ENCODE measurements at places on chromosomes 4 and X.
A peak's percentile ranks its signal among the peaks of the same experiment; 100 is the strongest.

DNA sequence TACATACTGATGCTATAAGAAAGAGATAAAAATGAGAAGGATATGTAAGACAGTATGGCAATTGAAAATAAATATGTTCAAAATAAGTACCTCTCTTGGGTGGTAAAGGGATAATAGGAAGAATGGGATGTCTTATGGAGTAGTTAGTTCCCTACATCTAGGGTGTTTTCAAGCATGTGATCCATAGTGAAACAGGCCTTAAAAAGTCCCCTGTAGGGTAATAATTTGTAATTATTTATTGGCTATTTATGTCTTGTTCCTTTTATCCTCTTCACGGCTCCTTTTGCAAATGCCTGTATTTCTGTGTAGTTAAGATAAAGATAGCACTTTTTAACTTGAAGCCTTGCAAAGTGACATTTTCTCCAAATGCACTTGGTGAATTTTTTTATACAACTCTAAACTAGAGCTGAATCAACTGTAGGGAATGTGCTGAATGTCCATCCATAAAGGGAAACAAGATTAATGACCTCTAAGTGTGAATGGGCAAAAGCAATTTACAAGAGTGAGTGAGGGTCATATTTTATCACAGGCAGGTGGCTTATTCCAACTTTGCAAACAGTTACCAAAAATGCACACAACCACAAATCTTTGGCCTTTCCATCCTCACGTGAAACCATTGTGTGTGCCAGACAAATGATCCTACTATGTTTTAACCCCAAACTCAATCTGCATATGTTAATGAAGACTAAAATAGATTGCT is 299.0 kb downstream of the KCNIP4 start:
- no peak for DNase-seq

DNA sequence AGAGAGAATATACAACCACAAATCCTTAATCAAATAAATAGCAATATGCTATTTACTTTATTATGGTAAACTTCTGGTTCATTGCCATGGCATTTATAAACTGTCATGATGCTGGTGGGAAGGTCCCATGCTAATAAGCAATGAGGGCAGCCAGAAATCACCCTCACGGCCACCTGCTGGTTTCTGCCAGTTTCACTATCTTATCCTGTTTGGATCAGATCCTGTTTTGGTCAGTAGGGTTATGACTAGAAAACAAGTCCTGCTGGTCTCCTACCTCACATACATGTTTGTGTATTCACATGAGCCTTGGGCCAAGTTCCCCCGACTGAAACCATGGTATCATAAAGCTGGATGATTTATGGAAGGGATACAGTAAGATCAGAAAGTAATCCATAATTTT is 28.1 kb downstream of the XAGE5 start:
- no peak for DNase-seq

DNA sequence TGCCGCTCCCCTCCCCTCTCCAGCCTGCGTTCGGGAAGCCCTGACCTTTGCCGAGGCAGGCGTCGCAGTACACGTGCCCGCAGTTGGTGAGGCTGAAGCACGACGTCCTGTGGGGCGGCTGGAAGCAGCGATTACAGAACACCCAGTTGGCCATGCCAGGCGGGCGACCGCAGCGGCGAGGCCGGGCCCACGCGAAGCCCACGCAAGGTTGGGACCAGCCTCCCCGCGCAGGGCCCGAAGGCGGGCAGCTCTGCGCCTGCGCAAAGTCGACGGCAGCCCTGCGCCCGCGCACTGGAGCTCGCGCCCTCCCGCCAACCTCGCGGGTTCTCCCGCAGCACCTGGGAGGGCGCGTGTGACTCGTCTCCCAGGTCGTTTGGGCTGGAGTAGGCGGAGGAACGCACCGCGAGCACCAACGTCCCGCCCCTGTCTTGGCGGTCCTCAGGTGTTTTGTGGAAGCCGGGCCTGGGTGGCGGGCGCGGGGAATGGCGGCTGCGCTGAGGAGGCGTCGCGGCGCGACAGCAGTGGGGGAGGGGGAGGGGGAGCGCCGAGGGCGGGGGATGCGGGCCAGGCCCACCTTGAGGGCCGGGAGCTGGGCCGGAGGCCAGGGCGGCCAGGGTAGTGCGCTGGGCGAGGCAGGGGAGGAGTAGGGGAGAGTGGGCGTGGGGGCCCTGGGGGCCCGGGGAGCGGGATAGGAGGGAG is at the start of gene RNF212:
RNF212 (minus strand) TSS at position 254 of the 699 bp plus-strand sequence; CDS start at position 154, 100 bp downstream.
- DNase-seq = no peak

GRCh38 chr4:87073199-87074120 is 138.6 kb downstream of the AFF1 start:
- DNase-seq = peak; percentile 59

GRCh38 chrX:129403974-129404669 is 119.2 kb downstream of the SMARCA1 start:
- DNase-seq = no peak

DNA sequence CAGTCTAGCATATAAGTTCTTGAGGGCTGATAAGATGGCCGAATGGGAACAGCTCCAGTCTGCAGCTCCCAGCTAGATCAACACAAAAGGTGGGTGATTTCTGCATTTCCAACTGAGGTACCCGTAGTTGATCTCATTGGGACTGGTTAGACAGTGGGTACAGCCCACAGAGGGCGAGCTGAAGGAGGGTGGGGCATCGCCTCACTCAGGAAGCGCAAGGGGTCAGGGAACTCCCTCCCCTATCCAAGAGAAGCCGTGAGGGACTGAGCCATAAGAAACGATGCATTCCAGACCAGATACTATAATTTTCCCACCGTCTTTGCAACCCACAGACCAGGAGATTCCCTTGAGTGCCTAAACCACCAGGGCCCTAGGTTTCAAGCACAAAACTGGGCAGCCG is 109.0 kb downstream of the RPS6KA6 start:
- no peak for DNase-seq

DNA sequence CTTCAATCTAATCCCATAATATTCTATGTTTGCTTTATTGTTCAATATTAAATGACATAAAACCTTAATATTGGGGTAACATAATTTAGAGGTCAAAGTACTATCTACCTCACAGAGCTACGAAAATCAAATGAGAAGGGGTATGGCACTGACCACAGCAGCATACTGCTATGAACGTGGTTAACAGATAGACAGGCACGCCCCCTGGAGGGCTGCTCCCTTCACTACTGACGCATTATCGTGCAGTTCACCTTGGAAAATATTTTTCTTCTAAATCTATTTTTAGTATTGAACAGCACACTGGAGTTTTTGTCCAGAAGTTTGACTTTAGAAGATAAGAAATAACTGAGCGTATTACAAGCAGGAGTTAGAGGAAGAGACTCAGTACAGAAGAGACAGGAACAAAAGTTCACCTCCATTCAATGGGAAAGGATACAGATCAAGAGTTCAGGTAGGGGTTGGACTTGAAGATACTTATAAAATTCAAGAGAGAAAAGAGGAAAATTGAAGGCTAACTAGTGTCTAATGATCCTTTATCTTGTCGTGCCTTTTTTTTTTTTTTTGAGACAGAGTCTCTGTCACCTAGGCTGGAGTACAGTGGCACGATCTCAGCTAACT is 22.7 kb downstream of the MAP9 start:
- peak; percentile 3 for DNase-seq

GRCh38 chr4:74474345-74475090 is 29.6 kb downstream of the AREG start:
- DNase-seq = no peak

- no peak for DNase-seq
Measured at GRCh38 chr4:77177199-77177598, 20.2 kb downstream of the CCNG2 start.

DNA sequence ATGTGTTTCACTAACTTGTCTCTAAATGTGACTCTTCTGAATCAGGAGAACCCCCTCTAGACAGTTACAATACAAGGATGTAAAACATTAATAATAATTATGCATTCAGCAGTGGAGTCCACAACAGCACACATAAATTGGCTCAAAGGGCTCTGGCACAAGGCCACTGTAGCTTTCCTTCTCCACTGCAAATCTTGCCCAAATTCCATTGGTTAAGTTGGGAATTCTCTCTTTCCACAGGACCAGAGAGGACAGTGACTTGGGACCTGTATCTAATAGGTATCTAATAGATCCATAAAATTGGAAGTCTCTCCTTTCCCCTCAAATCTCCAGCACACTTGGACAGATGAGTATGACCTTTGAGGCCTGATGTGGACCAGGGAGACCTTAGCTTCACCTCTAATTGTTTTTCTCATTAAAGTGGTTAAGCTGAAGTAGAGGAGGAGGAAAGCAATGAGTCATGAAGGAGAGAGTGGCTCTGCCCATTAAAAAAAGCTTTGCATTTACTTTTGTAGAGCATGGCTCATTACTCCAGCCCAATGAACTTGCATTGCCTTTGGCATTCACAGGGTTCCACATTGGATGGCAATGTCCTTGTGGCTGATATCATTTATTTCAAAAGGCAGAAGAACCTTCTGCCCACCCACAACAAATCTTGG is 72.3 kb upstream of the SH3RF1 start:
- DNase-seq = no peak

- no peak for DNase-seq
Measured at GRCh38 chr4:179803857-179804256, 2361.6 kb upstream of the AGA start.

DNA sequence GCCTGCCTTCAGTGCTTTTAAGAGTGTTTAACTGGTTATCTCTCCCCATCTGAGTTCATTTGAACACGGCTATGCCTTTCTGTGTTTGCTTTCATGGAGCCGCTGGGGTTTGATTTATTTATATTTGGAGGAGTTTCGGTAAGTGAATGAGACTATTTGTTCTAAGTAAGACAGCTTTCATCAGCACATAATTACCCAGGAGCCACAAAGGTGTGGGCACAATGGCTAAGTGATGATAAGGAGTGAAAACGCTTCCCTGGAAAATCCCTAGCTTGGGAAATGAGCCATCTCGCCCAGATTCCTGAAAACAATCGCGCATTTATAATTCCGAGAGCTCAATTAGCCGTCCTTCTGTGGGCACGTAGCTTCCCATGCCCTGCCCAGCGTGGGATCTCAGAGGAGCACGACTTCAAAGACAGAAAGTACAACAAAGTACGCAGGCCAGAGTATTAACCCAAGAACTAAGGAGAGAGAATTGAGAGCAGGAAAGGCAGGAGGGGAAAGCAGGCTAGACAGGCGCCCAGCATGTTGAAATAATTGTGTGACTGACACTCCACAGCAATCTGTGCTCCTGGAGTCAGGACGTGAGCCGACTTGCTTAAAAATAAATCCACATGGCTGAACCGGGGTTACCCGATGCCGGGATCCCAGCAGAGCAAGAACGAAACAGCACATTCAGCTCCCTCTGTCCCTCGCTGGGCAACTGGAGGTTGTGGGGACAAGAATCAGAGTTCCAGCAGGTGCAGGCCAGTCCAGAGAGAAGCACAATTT is 99.0 kb downstream of the DHRSX start:
- no peak for DNase-seq

- DNase-seq = no peak
Measured at GRCh38 chr4:153465140-153465539, 1.0 kb upstream of the TMEM131L start.

- no peak for DNase-seq
Measured at GRCh38 chrX:140141444-140142029, 176.2 kb upstream of the CXorf66 start.

- DNase-seq = peak; percentile 87
Measured at GRCh38 chr4:44448521-44449461, at the start of gene KCTD8. Gene KCTD8, minus strand, starts transcription at chr4:44448809.

GRCh38 chrX:17968367-17968766 is 107.3 kb upstream of the RAI2 start:
- DNase-seq = no peak

- DNase-seq = no peak
Measured at GRCh38 chr4:109977854-109978501, 65.3 kb downstream of the EGF start.

- DNase-seq = no peak
Measured at GRCh38 chrX:119455264-119455663, 13.0 kb upstream of the SLC25A5 start.

DNA sequence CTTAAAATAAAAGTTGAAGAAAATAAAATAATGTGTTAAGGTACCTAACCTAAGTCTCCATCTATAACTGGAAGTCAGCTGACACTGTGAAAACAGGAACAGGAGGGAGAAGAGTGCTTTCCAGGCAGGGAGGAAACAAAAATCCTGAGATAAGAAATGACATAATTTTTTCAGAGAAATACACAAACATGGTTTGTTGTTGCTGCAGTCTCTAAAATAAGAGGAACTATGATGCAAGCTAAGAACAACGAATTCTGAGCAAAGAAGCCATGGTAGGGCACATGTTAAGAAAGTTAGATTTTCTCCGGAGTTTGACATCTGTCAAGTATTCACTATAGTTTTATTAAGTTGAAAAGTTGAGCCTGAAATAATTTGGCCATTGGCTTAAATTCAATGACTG is 26.9 kb downstream of the PAPSS1 start:
- DNase-seq = no peak

DNA sequence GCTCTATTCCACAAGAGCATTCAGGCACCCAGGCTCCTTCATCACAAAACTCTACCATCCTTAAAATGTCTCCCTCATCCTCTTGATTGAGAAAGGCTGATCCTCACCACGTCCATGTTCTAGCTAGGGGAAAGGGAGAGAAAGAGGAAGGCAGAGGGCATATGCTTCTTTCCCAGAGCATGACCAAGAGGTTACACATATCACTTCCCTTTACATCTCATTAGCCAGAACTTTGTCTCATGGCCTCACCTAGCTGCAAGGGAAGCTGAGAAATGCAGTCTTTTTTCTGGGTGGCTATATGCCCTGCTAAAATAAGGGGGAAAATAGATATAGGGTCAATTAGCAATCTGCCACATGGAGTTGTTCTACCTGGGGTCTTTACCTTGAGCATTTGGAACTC is 42.7 kb downstream of the LONRF3 start:
- no peak for DNase-seq

- no peak for DNase-seq
Measured at GRCh38 chrX:12309744-12310076, 171.4 kb downstream of the FRMPD4 start.

DNA sequence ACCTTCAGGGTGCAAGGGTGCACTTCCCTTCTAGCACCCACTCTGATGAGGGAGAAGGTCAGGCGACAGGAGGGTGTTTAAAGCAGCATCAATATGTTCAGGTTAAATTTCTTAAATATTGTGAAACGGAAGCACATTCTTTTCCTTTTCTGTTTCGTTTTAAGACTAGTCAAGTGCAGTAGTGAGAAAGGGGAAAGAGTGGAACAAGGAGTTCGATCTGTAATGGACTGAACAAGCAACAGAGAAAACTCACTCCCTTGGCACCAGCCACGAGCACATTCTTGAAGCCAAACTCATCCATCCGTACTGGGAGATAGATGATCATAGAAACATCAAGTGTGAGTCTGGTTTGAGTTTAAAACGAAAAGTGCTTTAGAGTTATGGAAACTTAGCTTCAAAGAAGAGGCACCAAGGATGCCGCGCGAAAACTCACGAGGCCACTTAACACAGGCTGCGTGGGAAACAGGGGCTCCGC is 815 bp downstream of the FAM53A start:
- no peak for DNase-seq

GRCh38 chr4:155047755-155048154 is 160.7 kb upstream of the NPY2R start:
- no peak for DNase-seq
